CD4-positive, alpha-beta T cell (primary cell): ENCODE measurements at places on chromosomes 2 and 18. TPM values are rescaled to one million over a fixed set of nuclear protein-coding genes. Genes with fewer than 3 reads are reported as not detected.

- H3K4me3 ChIP-seq: no peak overlapping the region
- peaks cover 6% of the 10 kb centered on the region for H3K27me3 ChIP-seq
- peaks cover 12% of the 10 kb centered on the region for H3K4me1 ChIP-seq
- no peak for DNase-seq
Measured at GRCh38 chr2:236510034-236510433, 59.6 kb upstream of the ACKR3 start.

DNA sequence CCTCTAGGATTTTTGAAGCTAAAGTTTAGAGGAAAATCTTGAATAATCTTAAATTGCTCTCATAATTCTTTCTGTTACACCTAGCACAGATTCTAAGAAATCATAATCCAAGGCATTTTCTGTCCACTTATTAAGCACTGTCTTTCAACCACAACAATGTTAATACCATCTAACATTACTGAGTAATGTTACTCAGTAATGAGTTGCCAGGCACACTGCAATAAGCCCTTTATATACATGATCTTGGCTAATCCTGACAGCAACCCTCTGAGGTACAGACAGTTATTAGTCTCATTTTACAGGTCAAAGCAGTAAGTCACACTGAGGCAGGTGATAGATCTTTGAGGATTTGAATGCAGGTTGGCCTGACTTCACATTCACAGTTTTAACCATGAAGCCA, 291.9 kb downstream of the ALK start:
- no peak for DNase-seq
- no peaks in the 10 kb centered on the region for H3K36me3 ChIP-seq
- H3K4me1 ChIP-seq: no peaks in the 10 kb centered on the region
- peaks cover 6% of the 10 kb centered on the region for H3K27me3 ChIP-seq
- H3K4me3 ChIP-seq: no peak overlapping the region

GRCh38 chr2:161165811-161166210, 5.6 kb downstream of the TANK start:
- H3K4me1 ChIP-seq: peaks cover 23% of the 10 kb centered on the region
- peaks cover 24% of the 10 kb centered on the region for H3K36me3 ChIP-seq
- DNase-seq: no peak
- H3K27me3 ChIP-seq: no peaks in the 10 kb centered on the region
- no peak overlapping the region for H3K4me3 ChIP-seq
- no peak overlapping the region for H3K27ac ChIP-seq

GRCh38 chr2:19362094-19362754, 3.8 kb upstream of the OSR1 start:
- DNase-seq: no peak
- H3K27me3 ChIP-seq: peaks cover 43% of the 10 kb centered on the region
- H3K4me1 ChIP-seq: peaks cover 47% of the 10 kb centered on the region

DNA sequence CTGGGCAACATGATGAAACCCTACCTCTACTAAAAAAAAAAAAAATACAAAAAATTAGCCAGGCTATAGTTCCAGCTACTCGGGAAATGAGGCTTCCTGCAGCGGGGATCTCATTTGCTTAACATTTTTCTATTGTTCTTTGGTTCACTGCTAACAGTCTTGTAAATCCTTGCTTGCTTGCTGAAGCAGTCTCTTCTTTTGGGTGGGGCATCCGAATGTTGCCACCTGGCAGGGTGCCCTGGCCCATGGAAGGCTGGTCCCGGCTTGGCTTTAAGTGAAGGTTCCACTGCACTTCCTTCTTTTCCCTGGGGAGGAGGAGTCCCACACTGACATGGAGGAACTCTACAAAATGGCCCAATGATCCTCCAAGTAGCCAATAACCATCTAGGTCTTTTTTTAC, 6.0 kb upstream of the ANKRD29 start:
- no peaks in the 10 kb centered on the region for H3K36me3 ChIP-seq
- no peaks in the 10 kb centered on the region for H3K27me3 ChIP-seq
- no peak overlapping the region for H3K4me3 ChIP-seq
- no peak for DNase-seq
- no peaks in the 10 kb centered on the region for H3K4me1 ChIP-seq

- no peaks in the 10 kb centered on the region for H3K27me3 ChIP-seq
- H3K4me1 ChIP-seq: no peaks in the 10 kb centered on the region
- no peak overlapping the region for H3K4me3 ChIP-seq
Measured at GRCh38 chr2:21787941-21788340, 664.2 kb downstream of the TDRD15 start.

- DNase-seq: no peak
- H3K4me1 ChIP-seq: no peaks in the 10 kb centered on the region
- peaks cover 2% of the 10 kb centered on the region for H3K27me3 ChIP-seq
Measured at GRCh38 chr2:120455390-120455789, 109.5 kb downstream of the INHBB start.

DNA sequence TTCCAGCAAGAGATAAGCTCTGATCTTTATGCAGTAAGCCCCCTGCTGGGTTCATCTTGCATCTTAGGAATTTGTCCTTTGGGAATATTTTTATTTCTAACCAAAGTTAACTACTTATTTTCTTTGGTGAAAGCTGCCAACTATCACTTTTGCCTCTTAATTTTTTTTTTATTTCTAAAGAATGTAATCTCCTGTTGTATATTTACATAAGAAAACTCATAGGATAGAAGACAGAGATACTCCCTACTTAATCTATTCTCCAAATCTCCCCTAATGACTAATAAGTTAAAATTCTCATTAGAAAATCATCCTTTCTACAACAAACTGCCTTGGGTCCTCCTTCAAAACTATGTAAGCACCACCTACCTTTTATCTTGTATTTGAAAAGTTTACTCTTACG, 612.2 kb upstream of the SLC39A10 start:
- no peaks in the 10 kb centered on the region for H3K4me1 ChIP-seq
- H3K27me3 ChIP-seq: no peaks in the 10 kb centered on the region
- H3K4me3 ChIP-seq: no peak overlapping the region
- H3K27ac ChIP-seq: no peak overlapping the region

DNA sequence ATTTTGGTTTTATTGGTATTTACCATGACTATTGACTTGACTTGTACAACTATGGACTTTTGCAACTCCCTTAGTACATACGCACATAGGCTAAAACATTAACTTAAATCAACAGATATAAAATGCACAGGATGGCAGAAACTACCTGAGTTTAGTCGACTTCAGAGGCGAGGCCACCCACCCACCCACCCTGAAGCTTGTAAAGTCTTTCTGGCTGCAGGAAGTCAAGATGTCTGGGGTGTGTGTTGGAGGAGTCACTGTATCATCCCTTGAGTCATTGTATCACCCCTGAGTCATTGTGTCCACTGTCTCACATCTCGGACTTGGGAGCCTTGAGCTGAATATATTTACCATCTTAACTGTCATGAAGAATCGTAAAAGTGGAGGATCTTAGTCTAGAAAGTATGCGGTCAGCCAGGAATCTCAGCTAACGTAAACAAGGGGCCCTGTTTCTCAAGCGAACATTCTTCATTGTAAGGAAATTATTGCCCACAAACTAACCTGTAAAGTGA, 140.0 kb upstream of the ST6GAL2 start:
- no peaks in the 10 kb centered on the region for H3K4me1 ChIP-seq
- DNase-seq: no peak
- no peak overlapping the region for H3K27ac ChIP-seq
- H3K36me3 ChIP-seq: no peaks in the 10 kb centered on the region
- no peaks in the 10 kb centered on the region for H3K27me3 ChIP-seq
- no peak overlapping the region for H3K4me3 ChIP-seq

- no peak overlapping the region for H3K27ac ChIP-seq
- no peak overlapping the region for H3K4me3 ChIP-seq
- H3K4me1 ChIP-seq: no peaks in the 10 kb centered on the region
- H3K36me3 ChIP-seq: no peaks in the 10 kb centered on the region
- DNase-seq: no peak
- no peaks in the 10 kb centered on the region for H3K27me3 ChIP-seq
Measured at GRCh38 chr2:119565481-119565880, 21.2 kb downstream of the CFAP221 start.

The HDLBP gene
- total RNA-seq: 82.0 TPM

The SLC4A5 gene
- 10.4 TPM for total RNA-seq

The SPATA3 gene
- not detected for total RNA-seq

The CTLA4 gene
- total RNA-seq: 49.8 TPM

The CXXC1 gene
- 128 TPM for total RNA-seq
